ENCODE measurements at places on chromosomes 5 and 9.

- DNase-seq = no peak
Measured at GRCh38 chr5:160772854-160773253, 79.2 kb downstream of the ATP10B start.

- DNase-seq = no peak
Measured at GRCh38 chr9:105425816-105426433, 21.9 kb upstream of the FSD1L start.

- no peak for DNase-seq
Measured at GRCh38 chr9:115292584-115293279, 174.8 kb upstream of the TNC start.

- DNase-seq = no peak
Measured at GRCh38 chr5:172074896-172075295, 68.5 kb upstream of the FBXW11 start.

DNA sequence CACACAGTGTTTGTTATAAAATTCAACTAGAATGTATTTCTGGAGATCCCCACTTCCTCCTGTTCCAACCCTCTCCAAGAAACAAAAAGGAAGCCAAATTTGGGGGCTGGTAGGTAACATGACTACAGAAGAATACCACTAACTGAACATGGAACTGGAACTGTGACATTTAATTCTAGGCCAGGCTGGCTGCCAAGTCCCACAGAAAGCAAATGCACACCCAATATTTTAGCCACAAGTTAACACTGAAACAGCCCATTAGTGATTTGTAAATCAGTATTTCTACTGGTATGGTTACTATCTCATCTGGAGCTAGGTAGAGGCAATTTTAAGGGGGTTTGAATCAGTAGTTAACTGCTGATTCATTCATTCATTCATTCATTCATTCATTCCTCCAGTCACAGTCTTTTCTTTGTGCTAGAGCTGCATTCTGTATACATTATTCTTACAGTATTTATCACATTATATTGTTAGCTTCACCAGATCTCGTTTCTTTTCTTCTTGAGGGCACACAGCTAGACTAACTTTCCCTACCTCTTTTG is 131.7 kb upstream of the GDNF start:
- DNase-seq = no peak

GRCh38 chr5:39353717-39354399 is 10.4 kb downstream of the C9 start:
- no peak for DNase-seq

- DNase-seq = no peak
Measured at GRCh38 chr9:92384375-92384774, 20.0 kb downstream of the OGN start.

- DNase-seq = no peak
Measured at GRCh38 chr5:115126303-115126702, 43.4 kb downstream of the TRIM36 start.

DNA sequence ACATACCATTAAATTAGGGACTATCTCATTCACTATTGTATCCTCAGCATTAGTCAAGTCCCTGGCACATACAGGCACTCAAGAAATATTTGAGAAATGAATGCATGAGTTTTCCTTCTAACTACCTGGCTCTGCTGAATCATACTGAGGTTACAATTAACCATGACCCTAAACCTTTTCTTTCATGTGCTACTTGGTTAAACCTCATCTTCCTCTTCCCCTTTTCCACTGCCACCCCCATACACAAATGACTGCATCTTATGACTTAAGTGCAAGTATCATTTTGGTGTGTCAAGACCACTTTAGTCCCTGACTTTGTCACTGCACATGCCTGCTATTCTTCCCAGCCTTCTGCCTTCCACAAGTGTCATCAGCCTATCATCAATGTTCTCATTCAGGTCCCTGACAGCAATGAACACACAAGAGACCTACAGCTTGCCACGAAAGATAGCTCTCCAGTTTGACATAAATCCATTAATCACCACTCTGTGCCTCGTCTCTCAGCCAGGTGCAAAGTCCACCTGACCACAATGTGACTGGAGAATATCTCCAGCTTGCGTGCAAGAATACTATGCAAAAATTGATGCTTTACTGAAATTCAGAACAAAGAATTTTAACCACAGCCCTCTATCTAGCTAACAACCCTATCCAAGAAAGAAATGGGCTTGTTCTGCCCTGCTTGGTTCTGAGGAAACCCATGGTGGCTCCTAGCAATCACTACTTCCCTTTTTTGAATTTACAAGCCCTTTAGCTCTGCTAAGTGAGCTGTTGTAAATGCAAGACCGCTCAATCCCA is 74.5 kb downstream of the MAPKAP1 start:
- DNase-seq = no peak

GRCh38 chr9:97891736-97892135 is 30.6 kb downstream of the TRMO start:
- DNase-seq = no peak

- no peak for DNase-seq
Measured at GRCh38 chr5:54628050-54628449, 110.5 kb downstream of the SNX18 start.

- no peak for DNase-seq
Measured at GRCh38 chr5:6750951-6751685, 37.9 kb downstream of the TENT4A start.

GRCh38 chr9:136127313-136127712 is 8.6 kb upstream of the TMEM250 start:
- no peak for DNase-seq

DNA sequence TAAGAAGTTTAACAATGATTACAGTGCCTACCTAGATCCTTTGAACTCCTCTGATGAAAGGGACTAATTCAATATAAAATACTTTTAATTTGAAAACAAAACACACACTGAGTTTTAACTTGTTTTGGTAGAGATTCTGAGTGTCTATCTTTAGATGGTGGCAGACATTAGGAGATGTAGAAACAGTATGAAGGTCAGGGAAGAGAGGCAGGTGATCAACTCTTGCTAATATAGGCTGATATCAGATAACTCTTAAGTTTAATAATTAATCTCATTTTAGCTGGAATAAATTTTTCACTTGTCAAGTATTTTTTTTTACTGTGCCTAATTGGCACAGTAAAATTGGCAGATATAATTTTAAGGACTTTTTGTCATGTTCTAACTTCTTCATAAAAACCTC is 30.8 kb downstream of the POC5 start:
- DNase-seq = no peak

DNA sequence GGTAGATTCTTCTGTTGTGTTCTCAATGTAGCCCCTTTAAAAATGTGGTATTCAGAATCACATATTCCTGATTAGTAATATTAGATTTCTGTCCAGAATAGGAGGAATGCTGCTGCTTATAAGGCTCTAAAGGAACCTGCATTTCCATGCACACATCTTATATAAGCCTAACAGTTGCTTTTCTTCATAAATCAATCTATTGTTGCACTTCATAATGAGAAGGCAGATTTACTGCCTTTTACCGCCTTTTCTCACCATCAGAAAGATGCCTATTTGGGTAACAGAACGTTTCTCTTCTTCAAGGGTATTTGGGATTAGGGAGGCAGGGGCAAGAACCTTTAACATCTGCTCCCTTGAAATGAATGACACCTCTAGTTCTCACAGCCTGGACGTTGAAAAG is 243.4 kb downstream of the MLLT3 start:
- no peak for DNase-seq

- no peak for DNase-seq
Measured at GRCh38 chr5:89377767-89378455, 494.9 kb upstream of the MEF2C start.

DNA sequence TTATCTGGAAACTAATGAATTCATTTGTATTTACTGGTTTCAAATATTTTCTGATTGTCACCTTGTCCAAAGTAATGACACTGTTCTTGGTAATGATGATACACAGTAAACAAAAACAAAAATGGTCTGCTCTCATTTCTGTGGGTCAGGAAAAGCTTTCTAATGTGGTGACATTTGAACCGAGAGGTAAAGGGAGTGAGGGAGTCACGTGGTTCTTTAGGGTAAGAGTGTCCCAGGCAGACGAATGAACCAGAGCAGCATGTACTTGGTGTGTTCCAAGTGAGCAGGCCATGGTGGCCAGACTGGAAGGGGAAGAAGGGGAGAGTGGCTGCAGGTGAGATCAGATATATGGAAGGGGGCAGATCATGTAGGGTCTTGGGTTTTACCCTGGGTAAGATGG is 247.0 kb upstream of the SLC30A5 start:
- no peak for DNase-seq

GRCh38 chr9:95750725-95751519 is 124.6 kb upstream of the ERCC6L2 start:
- no peak for DNase-seq

- no peak for DNase-seq
Measured at GRCh38 chr5:152607401-152608160, 202.5 kb upstream of the NMUR2 start.

DNA sequence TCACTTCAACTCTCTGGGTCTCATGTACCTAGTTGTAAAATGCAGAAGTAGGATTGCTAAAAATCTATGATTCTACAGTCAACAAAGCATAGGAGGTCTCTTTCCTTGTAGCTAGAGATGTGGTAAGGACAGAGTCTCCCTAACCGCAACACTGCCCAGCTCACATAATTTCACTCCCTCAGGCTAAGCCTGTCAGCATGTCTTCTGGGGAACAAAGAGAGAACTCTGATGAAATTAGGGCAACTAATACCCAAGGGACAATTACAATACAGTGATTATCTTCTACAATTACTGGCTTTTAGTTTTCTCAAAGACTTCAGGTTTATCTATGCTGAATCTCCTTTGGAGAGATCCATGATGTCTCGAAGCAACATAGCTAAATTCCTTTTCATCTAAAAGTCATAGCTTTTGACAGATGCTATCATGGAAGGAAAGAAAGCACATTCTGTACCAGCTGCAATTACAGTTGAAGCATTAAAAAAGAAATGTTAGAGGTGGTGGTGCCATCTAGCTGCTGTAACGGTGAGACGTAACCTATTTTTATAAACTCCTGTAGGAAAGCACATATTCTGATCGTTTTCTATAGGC is 141.1 kb upstream of the TARS1 start:
- DNase-seq = no peak

GRCh38 chr5:135106136-135106535 is 72.1 kb upstream of the PITX1 start:
- no peak for DNase-seq

DNA sequence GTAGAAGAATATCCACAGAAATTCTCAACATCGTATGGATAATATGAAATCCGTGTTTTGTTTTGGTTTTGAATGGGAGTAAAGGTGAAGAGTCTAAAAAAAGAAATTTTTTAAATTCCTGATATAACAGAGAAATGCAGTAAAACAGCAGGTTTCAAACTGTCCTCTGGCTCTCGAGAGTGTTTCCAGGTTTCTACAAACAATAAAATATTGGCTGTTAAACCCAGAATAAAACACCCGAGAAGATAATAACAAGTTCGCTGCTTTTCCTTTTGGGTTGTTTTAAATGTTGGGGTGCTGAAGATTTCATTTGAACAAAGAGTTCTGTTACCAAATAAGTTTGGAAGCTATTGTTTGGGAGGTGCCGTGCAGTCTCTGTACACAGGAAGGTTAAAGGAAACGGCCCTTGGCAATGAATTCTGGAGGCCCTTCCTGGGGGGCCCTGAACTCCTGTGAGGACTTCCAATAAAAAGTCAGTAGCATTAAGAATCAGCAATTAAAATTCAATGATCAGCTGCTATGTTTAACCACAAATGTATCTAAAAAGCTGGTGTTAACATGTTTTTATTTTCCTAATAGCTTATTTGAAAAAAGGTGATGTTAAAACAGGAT is 215.8 kb downstream of the TSSK1B start:
- DNase-seq = no peak

DNA sequence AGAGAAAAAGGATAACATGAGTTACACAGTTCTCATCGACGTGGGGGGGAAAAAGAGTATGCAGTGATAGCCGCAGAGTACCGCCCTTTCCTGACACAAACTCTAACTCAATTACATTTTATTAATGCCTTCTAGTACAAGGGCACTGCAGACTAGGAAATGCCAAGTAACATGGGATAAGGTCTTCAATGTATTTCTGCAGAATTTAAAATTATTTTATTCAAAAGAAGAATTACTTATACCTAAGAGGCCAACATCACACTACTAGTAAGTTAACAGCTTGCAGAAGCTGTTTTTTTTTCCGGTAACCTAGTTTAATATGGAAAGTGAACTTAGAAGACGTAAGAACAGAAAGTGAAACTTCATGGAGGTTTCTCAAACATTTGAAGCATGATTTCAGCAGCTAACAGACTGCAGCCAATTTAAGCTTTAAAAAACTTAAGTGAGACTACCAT is 3.9 kb downstream of the SETX start:
- no peak for DNase-seq

GRCh38 chr5:63131626-63132285 is 553.1 kb downstream of the LRRC70 start:
- DNase-seq = no peak

GRCh38 chr5:68232277-68232676 is 16.7 kb downstream of the PIK3R1 start:
- no peak for DNase-seq

GRCh38 chr9:97615439-97616072 is 17.6 kb downstream of the TSTD2 start:
- DNase-seq = no peak

- DNase-seq = no peak
Measured at GRCh38 chr5:36402512-36402906, 100.8 kb upstream of the RANBP3L start.

GRCh38 chr5:58670582-58670981 is 87.7 kb downstream of the RAB3C start:
- DNase-seq = no peak

GRCh38 chr9:695252-695651 is 146.2 kb upstream of the DMRT1 start:
- DNase-seq = no peak

- no peak for DNase-seq
Measured at GRCh38 chr5:44885903-44886302, 77.2 kb downstream of the MRPS30 start.

- no peak for DNase-seq
Measured at GRCh38 chr9:76916231-76916630, 10.3 kb upstream of the PRUNE2 start.

DNA sequence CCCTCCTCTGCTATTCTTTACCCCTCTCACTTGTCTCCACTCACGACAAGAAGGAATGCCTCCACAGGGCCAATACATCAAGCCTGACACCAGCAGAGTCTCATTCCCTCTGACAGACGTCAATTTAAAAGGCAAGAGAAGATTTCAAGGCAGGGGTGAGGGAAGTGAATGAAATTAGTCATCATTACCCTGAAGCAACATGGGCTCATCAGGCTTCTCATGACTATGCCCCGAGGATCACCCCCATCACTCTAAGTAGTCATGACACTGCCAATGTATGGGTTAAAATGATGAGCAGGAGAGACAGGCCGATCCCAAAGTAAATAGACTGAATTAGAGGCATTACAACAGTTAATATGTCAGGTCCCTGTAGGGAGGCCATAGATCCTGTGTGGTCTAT is 504.4 kb downstream of the TLE4 start:
- DNase-seq = no peak

- no peak for DNase-seq
Measured at GRCh38 chr9:77789891-77790290, 141.8 kb upstream of the GNA14 start.

- DNase-seq = no peak
Measured at GRCh38 chr9:116494815-116495634, 192.1 kb upstream of the TRIM32 start.
